ENCODE measurements at places on chromosomes 11 and 22. TPM values are rescaled to one million over a fixed set of nuclear protein-coding genes. Genes with fewer than 3 reads are reported as not detected.

DNA sequence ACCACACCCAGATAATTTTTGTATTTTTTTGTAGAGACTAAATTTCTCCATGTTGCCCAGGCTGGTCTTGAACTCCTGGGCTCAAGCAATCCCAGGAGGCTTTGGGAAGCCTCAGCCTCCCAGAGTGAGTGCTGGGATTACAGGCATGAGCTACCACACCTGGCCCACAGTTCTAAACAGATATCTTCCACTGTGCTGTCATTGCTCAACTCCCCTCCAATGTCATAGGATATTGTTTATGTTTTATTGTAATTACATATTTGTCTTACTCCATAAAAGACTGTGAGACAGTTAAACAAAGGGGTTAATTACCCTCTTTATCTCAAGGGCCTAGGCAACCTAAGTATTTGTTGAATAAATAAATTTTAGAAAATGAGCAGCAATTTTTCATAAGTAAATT, 204.2 kb downstream of the GRM5 start:
- DNase-seq, result no peak

DNA sequence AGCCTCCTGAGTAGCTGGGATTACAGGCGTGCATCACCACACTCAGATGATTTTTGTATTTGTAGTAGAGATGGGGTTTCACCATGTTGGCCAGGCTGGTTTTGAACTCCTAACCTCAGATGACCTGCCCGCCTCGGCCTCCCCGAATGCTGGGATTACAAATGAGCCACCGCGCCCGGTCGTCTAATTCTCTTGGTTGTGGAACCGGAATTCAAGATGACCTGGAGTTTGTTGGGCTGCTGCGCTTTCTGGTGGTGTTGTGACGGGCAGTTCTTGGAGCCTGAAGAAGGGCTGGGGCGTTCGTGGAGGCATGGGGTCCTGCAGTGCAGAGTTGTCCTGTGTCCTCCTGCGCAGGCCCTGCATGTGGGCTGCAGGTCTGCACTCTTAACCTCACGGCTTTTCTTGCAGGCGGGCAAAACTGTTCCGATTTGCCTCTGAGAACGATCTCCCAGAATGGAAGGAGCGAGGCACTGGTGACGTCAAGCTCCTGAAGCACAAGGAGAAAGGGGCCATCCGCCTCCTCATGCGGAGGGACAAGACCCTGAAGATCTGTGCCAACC, 4.9 kb upstream of the TRMT2A start:
- no peak for DNase-seq

- DNase-seq, result peak; percentile 40
Observed at GRCh38 chr11:61626580-61627380, 45.9 kb upstream of the SYT7 start.

GRCh38 chr11:38491986-38492385, 1894.0 kb upstream of the RAG2 start:
- no peak for DNase-seq

- no peak for DNase-seq
Observed at GRCh38 chr22:44304354-44304753, 8.4 kb downstream of the SHISAL1 start.

- peak; percentile 29 for DNase-seq
Observed at GRCh38 chr11:115503886-115504275, 334 bp downstream of the CADM1 start.

GRCh38 chr11:27295928-27296327, 67.1 kb downstream of the CCDC34 start:
- DNase-seq, result no peak

DNA sequence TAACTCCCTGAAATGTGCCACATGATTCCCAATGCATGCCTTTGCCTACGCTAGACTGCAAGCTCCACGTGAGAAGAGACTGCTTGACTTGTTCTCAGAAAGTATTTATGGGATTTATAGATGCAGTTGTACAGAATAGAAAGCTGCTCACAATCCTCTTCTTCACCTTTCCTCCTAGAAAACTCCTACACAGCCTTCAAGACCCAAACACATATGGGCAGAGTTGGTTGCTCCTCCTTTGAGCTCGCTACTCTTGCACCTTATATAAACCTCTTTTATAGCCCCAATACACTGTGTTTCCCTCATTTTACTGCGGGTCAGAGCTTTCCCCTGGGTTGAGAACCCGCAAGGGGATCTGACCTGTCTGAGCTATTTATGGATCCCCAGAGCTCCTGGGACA, 16.4 kb downstream of the C1QTNF6 start:
- DNase-seq, result no peak

GRCh38 chr11:93807980-93808379, 23.9 kb downstream of the MED17 start:
- DNase-seq, result no peak

- no peak for DNase-seq
Observed at GRCh38 chr11:89521294-89521693, 30.1 kb upstream of the NOX4 start.

DNA sequence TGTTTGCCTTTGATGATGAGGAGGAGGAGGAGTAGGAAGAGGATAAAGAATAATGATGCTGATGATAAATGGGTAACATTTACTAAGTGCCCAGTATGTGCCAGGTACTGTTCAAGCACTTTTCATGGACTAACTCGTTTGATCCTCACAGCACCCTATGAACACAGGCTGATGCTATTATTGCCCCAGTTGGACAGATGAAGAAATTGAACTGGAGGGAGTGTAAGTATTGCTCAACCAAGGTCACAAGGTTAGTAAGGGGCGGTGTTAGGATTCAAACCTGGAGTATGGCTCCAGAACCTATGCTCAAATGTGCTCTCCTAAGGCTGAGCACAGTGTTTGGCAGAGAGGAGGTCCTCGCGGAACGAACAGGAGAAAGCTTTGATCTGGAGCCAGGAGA, 78.6 kb downstream of the SYN3 start:
- no peak for DNase-seq

DNA sequence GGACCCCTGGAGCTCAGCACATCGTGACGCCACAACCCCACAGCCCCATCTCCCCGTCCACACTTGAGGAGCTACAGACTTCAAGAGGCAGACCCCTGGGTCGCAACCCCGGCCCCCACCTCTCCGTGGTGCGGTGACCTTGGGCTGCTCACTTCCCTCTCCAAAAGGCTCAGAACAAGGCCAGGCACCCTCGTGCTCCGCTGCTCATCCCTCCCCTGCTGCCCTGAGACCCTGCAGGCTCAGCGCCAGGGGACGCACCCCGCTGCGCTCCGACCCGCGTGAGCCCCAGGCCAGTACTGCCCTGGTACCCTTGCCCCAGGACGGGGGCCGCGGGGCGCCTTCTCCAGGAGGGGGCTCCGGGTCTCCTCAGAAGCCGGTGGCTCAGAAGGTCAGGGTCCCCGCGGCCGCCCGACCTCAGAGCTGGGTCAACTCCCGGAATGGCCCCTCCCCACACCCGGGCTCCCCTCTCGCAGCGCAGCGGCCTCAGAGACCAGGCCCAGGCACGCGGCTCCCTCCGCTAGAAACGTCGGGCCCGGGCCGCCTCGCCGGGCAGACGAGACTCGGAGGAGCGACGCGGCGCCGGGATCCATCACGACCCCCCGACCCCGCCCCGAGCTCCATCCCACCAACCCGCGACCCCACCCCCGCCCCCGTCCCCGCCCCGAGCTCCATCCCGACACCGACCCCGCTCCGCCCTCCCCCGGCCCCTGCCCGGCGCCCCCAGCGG, 563 bp downstream of the GATD1 start:
- DNase-seq, result no peak

DNA sequence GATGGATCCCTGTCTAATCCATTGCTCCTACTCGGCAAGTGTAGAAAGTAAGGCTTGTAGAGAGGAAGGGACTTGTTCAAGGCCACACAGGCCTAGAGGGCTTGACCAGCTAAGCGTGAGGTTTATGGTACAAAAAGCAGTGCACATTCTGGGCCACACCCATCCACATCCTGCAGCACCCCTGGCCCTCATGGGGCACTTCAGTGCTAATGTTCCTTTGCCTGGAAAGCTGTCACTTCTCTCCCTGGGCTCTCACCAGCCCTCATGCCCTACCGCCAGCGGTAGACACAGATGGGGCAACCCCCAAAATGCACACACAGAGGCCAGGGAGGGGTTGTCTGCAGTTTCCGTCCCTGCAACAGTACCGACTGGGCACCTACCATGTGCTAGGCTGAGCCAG, 7.1 kb upstream of the MGAT3 start:
- DNase-seq, result no peak

DNA sequence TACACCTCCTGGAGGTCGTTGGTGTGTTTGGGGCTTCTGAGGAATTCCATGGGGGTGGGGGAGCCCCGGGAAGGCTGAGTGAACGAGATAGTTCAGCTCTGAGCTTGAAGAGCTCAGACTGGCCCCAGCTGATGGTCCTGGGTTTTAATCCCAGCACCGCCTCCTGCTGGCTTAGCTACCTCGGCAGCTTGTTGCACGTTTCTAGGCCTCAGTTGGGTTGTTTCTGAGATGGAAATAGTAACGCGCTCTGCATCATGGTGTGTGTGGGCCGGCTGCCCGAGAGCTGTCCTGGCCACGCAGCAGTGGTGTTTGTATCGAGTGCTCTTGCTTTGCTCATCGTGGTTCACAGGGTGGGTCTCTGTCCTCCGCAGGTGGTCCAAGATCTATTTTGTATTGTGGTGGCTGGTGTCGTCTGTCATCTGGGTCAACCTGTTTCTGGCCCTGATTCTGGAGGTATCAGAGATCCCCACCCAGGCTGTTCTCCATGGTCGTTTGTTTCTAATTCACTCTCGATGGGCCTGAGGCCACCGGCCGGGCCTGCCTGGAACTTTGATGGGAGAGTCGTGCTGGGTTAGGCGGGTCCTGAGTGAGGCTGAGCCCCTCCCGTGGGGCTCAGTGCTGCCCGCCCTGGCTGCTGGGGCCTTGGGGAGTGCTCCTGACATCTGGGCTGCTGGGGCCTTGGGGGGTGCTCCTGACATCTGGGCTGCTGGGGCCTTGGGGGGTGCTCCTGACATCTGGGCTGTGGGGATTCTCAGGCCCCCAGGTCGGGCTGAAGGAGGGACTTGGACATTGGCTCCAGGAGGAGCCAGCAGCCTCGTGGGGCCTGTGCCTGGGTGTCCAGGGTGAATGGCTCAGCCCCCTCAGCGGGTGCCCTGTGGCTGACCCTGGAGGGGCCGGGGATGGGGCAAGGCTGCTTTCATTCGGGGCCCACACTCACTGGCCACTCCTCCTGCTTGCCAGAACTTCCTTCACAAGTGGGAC, 37.7 kb downstream of the TPCN2 start:
- DNase-seq, result no peak

DNA sequence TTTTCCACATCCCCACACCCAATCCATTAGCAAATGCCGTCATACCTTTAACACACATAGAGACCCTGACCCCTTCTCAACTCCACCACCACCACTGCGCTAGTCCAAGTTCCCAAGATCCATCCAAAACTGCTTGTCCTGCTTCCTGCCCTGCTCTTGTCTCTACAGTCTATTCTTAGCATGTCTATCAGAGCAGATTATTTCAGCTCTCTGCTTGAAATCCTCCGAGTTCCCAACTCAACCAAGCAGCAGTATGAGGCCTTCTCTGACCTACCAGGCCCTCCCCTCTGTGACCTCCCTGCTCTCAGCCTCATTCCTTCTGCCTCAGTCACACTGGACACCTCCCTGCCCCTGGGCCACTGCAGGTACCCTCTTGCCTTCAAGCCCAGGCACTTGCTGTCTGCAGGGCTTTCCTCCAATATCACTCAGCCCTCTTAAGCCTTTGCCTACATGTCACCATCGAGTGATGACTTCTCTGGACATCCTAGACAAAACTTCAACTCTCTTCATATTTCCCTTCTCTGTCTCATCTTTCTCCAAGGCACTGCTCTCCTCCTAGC, 134.6 kb downstream of the SPATA19 start:
- no peak for DNase-seq

GRCh38 chr11:17734418-17734911, at the start of gene KCNC1:
Gene KCNC1, plus strand, starts transcription at chr11:17734781. Its CDS starts 1,222 bp downstream, at chr11:17736003.
- DNase-seq, result peak; percentile 33

LGALS12 gene
- polyA plus RNA-seq, result 3.1 TPM

ZBTB16 gene
- polyA plus RNA-seq, result 21.1 TPM

HORMAD2 gene
- polyA plus RNA-seq, result not detected

OR8D4 gene
- not detected for polyA plus RNA-seq

APOA1 gene
- polyA plus RNA-seq, result 71.5 TPM

PGA4 gene
- not detected for polyA plus RNA-seq

TMA7B gene
- not detected for polyA plus RNA-seq

IFT27 gene
- 19.6 TPM for polyA plus RNA-seq
